Small intestine (tissue), 16 donors: ENCODE measurements at places on chromosomes 1 and 21.
A peak's percentile ranks its signal among the peaks of the same experiment; 100 is the strongest.

GRCh38 chr1:54159733-54160316 is 7.0 kb upstream of the CDCP2 start:
- DNase-seq = no peak
- H3K4me3 ChIP-seq = no peak overlapping the region
- H3K36me3 ChIP-seq = no peaks in the 10 kb centered on the region
- no peaks in the 10 kb centered on the region for H3K27me3 ChIP-seq
- no peaks in the 10 kb centered on the region for H3K4me1 ChIP-seq

DNA sequence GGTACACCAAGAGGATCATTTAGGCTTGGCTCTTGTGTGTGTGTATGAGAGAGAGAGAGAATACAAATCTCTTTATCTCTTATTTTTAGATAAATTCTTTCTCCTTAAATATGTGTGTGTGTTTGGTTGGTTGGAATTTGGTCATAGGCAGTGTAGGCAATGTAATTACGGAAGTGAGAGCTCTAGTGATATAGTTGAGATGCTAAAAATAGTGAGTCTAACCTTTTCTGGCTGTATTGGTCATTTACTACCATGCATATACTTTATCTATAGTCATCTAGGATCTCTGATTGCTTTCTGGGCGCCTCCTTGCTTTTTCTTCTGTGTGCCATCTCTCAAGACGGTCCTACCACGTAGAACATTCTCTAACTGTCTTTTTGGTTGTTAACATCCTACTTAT is 250.2 kb downstream of the NUF2 start:
- H3K27me3 ChIP-seq = no peaks in the 10 kb centered on the region
- no peak for DNase-seq
- H3K27ac ChIP-seq = no peak overlapping the region
- no peaks in the 10 kb centered on the region for H3K4me1 ChIP-seq

DNA sequence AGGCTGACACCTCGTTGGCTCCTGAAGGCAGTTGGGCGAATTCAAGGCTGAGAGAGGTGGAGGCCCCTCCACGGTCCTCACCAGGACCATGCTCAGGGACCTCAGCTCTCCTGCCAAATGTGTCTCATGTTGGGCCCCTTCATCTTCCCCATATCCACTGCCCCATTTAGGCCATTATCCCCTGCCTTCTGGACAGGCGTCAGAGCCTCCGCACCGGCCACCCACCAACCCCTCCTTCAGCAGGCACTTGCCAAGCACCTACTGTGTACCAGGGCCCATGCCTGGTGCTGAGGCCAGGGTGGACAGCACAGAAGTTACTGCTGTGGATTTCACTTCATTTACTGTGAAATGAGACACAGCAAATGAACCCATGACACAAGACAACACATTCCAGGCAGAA is 325.8 kb downstream of the MATN1 start:
- H3K27ac ChIP-seq = no peak overlapping the region
- H3K4me1 ChIP-seq = no peaks in the 10 kb centered on the region
- no peaks in the 10 kb centered on the region for H3K36me3 ChIP-seq
- no peaks in the 10 kb centered on the region for H3K27me3 ChIP-seq
- H3K4me3 ChIP-seq = no peak overlapping the region

DNA sequence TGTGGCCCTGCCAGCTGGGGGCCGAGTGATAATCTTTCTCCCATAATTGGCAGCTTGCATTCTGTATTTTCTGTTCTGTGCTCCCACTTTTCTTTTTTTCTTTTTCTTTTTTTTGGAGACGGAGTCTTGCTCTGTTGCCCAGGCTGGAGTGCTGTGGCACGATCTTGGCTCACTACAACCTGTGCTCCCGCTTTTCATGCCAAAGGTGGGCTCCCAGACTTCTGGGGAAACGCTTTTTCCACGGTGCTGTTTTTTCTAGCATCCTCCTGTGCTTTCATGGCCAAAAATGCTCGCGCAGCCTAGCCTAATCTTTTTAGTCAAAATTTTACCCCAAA is 585 bp upstream of the AHCTF1 start:
- peaks cover 4% of the 10 kb centered on the region for H3K4me1 ChIP-seq
- H3K36me3 ChIP-seq = peaks cover 8% of the 10 kb centered on the region
- H3K27ac ChIP-seq = peak overlapping the region; percentile 88
- peak overlapping the region; percentile 76 for H3K4me3 ChIP-seq
- no peak for DNase-seq
- H3K27me3 ChIP-seq = no peaks in the 10 kb centered on the region

- no peak overlapping the region for H3K27ac ChIP-seq
- no peaks in the 10 kb centered on the region for H3K4me1 ChIP-seq
- H3K27me3 ChIP-seq = no peaks in the 10 kb centered on the region
- no peak overlapping the region for H3K4me3 ChIP-seq
- no peak for DNase-seq
- no peaks in the 10 kb centered on the region for H3K36me3 ChIP-seq
These were observed 338.2 kb downstream of the KIF26B start for GRCh38 chr1:245493029-245493428.
